Activated CD4-positive, CD25-positive, alpha-beta regulatory T cell (primary cell): ENCODE measurements at places on chromosomes 2 and 18.

GRCh38 chr18:67550872-67551520 is 34.5 kb upstream of the DSEL start:
- DNase-seq: no peak

DNA sequence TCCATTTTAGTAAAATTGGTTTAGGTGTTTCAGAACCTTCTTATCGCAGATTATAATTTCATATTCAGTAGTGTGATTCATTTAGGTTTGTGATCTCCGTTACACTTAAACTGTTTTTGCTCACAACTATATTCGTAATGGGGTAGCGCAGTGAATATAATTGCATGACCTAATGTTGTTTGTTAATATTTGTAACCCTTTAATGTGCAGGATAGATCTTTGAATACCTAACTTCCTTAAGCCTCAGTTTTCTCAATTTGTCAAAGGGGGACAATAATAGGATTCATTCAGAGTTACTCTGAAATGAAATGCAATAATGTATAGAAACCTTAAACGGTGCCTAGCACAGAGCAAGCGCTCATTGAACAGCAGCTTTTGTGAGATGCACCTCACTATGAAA is 558 bp upstream of the ZDBF2 start:
- DNase-seq: no peak

DNA sequence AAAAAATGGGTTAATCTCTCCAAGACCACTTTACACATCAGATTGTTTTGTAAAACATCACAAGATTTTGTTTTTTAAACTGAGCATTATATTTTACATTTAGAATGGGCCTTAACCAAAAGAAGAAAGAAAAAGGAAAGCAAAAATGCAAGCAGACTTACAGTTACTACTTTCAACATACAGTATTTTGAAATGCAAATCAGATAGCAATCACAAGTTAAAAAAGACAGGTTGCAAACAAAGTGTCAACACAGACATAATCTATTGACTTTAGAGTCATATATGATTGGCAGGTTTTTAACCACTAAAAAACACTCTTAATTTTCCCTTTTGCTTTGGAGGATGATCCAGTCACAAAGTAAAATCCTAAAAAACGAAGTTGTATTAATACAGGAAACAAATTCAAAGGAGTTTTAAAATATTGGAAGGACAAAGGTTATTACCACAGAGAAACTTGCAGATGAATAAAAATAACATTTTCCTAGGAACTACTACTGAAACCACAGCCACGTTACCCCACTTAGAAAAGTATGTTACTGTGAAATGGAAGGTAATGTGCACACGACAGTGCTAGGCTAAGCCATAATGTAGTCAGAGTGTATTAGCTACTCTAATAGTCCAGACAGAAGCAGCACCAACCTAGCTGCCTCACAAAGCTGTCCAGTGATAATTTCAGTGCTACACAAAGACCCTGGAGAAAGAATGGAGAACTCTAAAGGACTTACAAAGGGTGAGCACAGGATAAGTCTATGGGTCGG is 22.9 kb downstream of the DARS1 start:
- DNase-seq: no peak

GRCh38 chr18:43013486-43013885 is 102.0 kb downstream of the RIT2 start:
- no peak for DNase-seq

DNA sequence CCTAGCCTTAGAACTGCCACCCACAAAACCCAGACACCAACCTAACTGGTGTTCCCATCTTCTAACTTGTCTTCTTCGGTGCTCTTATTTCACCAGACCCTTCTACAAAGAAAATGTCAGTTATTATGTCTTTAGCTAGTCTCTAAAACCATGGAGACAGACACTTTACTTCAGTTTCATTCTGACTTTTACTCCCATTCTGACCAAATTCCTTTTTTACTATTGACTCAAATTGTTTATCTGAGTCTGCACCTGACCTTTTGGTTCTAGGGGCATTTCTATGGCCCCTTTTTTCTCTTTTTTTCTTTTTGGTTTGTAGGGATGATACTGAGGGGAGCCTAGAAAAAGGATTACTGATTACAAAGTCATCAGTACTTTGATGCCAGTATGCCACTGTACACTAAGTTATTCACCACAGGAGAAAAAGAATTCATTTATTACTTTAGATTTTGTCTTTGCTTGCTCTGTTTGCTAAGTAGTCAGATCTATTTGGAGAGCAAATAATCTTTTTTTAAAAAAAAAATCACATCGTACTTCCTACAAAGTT is 6.8 kb upstream of the SLC1A4 start:
- no peak for DNase-seq

- DNase-seq: no peak
Measured at GRCh38 chr18:50816419-50817166, 3.2 kb downstream of the MRO start.

- no peak for DNase-seq
Measured at GRCh38 chr2:121450301-121450700, 80.4 kb upstream of the RNU4ATAC start.
